NCI-H82 (cell line): ENCODE measurements at places on chromosomes 1 and 21.

DNA sequence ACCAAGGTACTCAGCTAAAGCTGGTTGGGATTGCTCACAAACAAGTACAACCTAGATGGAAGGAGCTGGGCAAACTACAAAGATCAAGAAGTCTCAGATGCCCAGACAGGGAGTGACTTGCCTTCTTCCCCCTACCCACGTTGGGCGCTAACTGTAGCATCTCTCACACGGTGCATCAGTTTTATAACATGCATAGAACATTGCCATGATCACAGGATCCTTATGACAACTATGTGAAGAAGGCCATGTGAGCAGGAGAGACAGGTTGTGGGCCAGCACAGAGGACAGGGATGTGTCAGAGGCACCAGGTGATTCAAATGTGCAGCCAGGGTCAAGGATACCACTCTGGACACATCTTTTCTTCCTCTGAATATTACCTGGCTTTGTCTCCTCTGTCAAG, 28.3 kb upstream of the CYP4B1 start:
- no peak for DNase-seq

GRCh38 chr1:84960371-84960770, 36.5 kb downstream of the MCOLN2 start:
- no peak for DNase-seq

GRCh38 chr1:28240024-28240423, 4.1 kb downstream of the ATP5IF1 start:
- no peak for DNase-seq

DNA sequence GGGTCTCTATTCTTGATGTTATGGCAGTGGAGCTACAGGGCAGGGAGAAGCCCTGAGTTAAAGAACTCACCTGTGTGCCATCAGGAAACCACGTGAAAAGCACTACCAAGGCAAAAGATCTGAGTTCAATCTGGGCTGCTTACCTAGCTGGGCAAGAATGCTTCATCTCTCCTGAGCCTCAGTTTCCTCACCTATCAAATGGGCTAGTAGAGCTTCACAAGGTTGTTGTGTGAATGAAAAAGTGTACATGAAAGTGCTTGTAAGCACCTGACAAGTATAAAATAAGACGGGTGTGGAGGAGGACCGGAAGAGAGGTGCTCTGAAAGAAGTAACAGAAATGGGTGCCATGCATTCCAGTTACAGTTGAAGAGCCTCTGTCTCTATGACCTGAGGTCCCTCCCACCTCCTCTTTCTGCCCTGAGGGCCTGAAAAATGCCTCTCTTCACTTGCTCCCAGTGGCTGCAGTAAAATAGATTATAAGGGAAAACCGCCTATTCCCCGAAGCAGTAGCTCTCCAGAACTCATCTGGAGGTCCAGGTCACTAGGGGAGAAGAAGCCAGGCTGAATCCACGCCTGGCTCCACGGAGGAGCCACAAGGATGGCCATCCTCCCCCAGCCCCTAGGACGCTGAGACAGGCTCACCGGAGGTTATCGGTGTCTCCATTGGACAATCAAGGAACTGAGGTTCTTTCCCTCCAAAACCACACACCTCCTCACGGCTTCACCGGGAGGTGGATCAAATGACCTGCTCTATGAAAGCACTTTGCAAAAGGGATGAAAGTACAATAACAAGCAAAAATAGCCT, 1.4 kb downstream of the GPR161 start:
- DNase-seq: peak; percentile 53

DNA sequence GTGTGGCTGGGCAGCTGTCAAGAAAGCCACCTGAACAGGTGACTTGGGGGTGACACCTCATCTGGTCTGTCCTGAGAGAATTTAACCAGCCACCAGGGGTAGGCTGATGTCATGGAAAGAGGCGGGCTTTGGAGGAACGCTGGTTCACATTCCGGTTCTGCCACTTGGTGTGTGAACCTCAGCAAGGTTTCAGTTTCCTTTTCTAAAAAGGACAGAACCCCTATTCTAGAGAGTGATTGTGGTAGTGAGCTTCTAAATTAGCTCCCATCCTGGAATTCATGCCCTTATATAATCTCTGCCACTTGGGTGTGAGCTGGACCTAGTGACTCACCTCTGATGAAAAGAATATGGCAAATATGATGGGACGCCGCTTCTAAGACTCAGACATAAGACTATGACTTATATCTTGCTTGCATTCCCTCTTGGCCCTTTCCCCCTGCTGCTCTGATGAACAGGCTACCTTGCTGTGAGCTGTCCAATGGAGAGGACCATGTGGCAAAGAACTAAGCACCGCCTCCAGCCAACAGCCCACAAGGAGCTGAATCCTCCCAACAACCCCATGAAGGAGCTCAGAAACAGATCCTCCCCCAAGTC, 332.1 kb downstream of the RRAGC start:
- DNase-seq: no peak

DNA sequence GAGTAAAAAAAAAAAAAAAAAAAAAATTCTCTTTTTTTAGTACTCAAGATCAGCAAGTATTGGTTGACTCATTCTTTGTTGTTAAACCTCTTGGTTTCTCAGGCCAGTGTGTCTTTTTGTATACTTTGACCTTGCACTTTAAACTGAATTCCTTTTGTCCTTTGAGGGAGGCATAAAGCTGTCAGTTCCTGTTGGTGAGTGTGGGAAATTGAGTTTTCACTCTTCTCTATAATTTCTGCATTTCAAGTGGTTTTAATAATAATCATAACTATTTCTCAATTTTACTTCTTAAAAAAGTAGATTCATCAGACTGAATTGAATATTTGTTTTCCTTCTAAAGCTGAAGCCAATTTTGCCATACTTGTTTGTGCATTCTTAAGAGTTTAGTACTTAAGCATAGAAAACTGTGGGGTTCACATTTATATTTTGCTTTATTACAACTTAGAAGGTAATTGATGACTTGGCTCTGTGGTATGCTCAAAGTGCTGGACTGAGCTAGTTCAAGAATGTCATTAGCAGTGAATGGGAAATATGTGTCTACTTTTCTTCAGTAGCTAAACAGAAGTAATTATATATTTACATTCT, 43.4 kb downstream of the ITSN1 start:
- DNase-seq: no peak

GRCh38 chr1:11650331-11650991, 3.8 kb downstream of the FBXO2 start:
- DNase-seq: peak; percentile 82

GRCh38 chr1:8570465-8570864, 247.0 kb downstream of the RERE start:
- DNase-seq: peak; percentile 37

- no peak for DNase-seq
These were observed 97.6 kb downstream of the APP start for GRCh38 chr21:26072666-26073615.

DNA sequence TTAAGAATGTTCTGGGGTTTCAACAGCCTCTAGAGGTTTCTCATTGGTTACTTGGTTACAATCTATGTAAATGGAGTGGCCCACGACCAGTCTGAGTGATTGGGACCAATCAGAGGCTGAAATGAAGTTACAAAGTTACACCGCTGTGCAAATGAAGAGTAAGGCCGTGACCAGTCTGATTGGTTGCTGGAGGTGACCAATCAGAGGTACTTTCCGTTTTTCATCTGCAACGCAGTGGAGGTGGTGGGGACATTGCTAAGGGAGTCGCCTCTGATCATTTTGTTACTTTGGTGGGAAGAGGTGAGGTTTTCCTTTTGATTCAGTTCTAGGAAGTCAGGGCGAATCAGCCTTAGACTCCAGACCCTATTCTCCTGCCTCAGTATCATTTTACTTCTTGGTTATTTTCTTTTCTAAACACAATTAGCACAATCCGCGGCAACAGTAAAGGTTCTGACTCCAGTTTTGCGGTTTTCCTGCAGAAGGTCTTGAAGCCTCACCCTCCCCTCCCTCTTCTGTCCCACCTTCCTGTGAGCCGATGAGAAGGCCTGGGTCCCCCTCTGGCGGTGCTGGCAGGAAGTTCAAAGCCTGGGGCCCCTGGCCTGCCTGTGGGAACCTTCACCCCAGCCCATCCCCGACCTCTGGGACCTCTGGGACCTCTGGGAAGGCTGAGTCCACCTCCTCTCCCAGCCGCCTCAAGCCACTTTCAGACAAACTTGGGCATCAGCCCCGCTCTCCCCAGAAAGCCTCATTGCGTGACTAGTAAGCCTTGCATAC, 38.7 kb upstream of the TTC34 start:
- DNase-seq: no peak
